AG10803 (cell line): ENCODE measurements at places on chromosomes 1 and 21.

DNA sequence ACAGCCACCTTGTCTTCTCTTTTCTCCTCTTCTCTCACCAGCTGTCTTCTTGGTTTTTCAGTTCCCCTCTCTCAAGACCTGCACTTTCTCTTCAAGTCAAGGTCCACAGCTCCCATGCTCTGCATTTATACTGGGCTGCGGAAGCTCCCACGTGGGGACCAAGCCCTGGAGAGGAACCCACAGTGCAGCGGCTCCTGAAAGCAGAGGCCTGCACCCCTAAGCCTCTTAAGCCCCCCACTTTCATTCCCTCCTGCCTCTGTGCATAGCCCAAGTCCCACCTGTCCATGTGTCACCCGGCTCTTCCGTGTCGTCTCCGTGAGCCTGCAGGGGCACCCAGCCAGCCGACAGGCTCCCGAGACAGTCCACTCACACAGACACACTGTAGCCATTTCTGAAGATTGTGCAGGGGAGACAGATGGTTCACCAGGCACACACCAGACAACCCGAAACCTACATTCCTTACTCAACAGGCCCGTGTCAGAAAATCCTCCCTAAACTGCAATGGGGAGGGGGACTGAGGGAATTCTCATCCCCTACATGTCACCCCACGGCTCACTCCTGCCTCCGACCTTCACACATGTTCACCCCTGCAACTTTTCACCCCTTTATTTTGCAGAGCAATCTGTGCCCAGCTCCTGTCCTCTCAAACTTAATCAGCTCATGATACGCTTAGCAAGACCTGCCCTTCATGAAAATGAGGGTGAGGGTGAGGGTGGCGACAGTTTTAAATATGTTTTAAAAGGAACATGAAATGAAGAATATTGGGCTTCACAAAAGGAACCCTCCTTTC, 6.3 kb downstream of the MX2 start:
- DNase-seq = no peak

GRCh38 chr1:197633447-197634078, 141.7 kb downstream of the DENND1B start:
- no peak for DNase-seq

- DNase-seq = peak; percentile 68
Measured at GRCh38 chr1:246784621-246785493, 60.6 kb downstream of the SCCPDH start.

- no peak for DNase-seq
Measured at GRCh38 chr1:1181129-1181937, 7.7 kb downstream of the TTLL10 start.

GRCh38 chr1:97042551-97042950, 321.0 kb downstream of the PTBP2 start:
- DNase-seq = peak; percentile 78

- no peak for DNase-seq
Measured at GRCh38 chr1:46804027-46804889, 5.4 kb downstream of the CYP4B1 start.

DNA sequence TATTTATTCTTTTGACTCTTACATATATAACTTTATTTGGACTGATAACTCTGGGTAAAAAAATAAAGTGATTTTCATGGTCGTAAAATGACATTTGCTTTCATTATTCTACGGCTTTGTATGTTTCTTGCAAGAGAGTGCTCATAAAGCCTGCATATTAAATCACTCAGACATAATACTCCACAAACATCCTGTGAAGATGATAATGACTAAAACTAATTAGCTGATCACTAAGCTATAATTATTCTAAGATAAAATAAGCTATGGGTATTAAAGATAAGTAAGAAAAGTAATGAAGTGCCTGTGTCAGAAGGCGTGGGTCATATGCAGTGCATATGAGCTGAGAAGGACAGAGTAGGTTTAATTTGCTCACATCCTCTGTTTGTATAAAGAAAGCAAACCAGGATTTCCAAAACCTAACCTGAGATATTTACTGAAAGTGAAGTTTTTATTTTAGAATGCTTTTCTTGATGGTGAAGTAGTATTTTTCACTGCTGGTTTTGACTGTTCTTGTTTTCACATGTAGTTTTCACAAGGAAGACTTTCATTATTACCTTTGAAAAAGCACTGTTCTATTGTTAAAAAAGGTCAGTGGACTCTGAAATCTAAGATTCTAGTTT, 278.8 kb downstream of the AMY1C start:
- no peak for DNase-seq

GRCh38 chr1:42853116-42853884, 6.9 kb downstream of the ZNF691 start:
- no peak for DNase-seq

- DNase-seq = no peak
Measured at GRCh38 chr1:117122330-117123025, 929 bp upstream of the TRIM45 start.
